ENCODE measurements at places on chromosomes 11 and 22.

GRCh38 chr11:9385327-9385899 lies 961 bp downstream of the IPO7 start:
- no peak for DNase-seq

DNA sequence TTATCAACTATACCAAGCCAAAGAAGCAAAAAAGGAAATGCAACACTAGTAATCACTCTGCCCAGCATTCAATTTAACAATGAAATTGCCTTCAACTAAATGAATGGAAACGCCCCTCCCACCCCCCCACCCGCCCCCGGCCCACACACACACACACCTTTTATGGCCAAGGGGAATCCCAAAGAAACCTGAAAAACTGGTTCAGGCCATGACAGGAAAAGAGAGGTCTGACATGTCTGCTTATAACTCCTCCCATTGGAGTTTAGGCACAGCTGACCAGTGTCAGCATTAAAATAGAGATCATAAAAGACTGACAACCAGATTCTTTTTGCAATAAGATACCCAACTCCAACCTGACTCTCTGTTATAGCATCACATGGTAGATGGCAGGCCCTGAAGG lies 42.6 kb downstream of the ACER3 start:
- DNase-seq: no peak

GRCh38 chr22:24567668-24568067 lies 11.9 kb downstream of the SNRPD3 start:
- no peak for DNase-seq

DNA sequence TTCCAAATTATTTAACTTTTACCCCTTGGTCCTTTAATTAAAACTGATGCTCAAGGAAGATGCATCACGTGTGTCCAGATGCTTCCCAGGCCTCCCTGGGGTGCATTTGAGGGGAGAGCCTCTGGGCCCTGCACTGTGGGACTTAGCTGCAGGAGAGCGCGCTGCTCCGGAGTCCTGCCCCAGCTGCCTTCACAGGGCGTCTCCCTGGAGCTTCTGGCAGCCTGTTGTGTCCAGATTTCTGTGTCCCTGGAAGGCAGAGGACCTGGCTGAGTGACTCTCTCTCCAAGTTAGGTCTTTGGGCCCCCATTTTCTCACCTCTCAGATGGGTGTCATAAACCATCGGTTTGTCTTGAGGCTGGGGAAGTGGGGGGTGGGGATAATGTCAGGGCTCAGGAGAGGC lies 3.0 kb downstream of the ARHGAP8 start:
- no peak for DNase-seq

DNA sequence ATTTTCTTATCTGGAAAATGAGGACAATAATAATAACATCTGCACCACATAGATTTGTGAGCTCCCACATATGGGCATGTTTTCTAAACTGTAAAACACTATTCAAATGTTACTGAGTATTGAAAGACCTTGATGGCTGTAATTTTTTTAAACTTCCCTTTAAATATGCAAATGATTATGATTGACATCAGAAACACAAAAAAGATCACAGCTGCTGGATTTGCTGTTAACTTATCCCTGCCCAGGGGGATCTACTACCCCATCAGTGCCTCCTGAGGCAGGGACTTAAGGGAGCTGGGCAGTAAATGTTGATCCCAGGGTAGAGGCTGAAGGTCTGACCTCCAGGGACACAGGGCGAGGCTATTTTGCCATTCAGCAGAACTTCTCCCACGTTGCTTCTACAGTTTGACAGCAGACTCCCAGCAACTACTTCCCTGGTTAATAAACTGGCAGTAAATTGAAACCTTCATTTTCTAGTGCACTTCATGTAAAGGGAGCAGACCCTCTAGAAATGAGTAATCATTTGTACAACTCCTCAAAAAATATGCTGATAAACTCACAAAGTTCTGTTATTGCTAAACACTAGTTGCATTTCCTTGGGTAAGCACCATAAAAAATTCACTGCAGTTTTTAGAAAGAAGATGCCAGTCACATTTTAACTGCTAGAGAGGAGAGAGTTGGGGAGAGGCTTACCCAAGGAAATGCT lies 20.3 kb downstream of the TMPRSS5 start:
- DNase-seq: no peak

- no peak for DNase-seq
Observed at GRCh38 chr11:123168955-123169484, 26.0 kb downstream of the CLMP start.

- no peak for DNase-seq
Observed at GRCh38 chr22:40430991-40431390, 60.6 kb downstream of the SGSM3 start.

DNA sequence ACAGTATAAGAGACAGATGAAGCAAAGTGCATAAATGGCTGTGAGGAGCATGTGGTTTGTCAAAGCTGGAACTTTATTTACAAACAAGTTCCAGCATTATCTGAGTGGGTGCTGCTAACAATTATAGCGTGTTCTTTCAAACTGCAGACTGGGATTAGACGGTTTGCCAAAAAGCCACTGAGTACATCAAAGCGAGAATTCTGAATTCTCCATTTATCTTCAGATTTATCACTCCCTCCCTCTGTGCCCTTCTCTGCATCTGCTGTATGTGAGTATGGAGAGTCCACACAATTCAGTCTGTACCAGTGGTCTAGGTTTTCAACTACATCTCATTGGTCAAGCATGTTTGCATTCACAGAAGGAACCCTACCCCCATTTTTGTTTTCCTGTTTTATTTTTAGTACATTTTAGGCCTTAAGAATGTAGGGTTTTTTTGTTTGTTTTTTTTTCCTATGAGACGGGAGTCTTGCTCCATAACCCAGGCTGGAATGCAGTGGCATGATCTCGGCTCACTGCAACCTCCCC lies 18.1 kb upstream of the INCENP start:
- DNase-seq: no peak

DNA sequence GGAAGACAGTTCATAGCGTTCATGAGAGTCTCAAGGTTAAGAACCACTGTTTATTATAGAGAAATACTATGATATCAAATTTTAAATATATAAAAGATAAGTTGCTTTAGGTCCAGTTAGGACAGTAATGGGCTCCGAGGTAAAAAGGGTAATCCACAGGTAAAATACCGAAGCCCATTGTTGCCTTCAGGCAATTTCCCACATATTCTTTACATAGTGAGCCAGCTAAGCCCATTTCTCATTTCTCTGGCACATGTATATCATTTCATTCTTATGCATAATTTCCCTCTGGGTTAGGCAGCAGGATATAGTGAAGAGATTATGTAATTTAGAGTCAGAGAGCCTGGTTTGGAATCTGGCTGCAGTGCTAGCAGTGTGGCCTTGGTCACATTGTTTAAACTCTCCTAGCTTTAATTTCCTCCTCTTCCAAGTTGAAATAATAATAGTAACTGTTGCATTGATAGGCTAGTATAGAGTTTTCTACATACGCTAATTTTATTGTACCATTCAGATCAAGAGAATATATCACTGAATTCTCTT lies 7.6 kb upstream of the POU2AF1 start:
- DNase-seq: no peak

- no peak for DNase-seq
Observed at GRCh38 chr22:35642305-35642741, 5.9 kb upstream of the APOL6 start.

DNA sequence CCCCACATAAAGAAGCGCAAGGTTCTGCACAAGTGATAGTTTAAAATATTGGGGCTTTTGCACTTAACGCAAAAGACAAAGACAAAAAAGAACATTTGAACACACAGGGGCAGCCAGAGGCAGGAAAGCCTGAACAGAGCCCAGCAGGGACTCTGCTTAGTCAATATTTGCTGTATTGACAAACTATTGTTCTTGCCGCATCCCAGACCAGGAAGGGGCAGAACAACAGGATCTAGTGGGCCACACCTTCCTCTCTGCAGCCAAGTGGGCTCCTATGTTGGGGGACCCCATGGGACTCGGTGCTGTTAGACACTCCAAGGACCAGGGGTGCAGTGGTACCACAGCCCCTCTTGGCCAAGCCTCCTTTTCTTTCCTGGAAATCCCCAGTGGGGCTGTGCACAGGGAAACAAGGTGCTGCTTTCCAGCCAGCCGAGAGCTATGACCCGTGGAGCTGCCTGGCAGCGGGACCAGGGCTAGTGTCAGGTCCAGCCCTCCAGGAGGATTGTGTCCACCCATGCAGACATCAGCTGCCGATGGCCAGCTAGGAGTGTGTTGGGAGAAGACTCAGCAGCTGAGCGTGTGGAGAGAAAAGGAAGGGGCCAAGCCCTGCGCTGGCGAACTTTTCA lies 43.3 kb upstream of the ANO1 start:
- no peak for DNase-seq

DNA sequence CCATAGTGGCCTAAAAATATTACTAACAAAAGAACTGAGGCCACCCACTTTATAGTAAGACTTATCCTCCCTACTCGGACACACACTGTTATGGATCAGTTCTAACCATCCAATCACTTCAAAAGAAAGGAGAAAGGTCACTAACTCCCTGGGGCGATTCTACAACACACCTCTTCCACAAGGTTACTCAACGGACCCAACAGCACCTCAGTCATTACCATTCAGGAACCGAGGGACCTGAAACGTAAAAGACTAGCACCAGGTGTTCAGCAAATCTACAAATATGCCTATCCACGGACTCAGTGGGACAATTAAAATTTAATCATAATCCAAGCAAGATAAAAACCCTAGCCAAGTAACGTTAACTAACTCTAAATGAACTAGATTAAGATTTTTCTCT lies 1.6 kb downstream of the HNRNPUL2 start:
- no peak for DNase-seq

- DNase-seq: no peak
Observed at GRCh38 chr22:49609207-49609876, 218.3 kb downstream of the BRD1 start.

- no peak for DNase-seq
Observed at GRCh38 chr11:128874427-128874826, 7.3 kb upstream of the KCNJ1 start.

GRCh38 chr11:96238563-96239135 lies 104.3 kb downstream of the MAML2 start:
- no peak for DNase-seq

DNA sequence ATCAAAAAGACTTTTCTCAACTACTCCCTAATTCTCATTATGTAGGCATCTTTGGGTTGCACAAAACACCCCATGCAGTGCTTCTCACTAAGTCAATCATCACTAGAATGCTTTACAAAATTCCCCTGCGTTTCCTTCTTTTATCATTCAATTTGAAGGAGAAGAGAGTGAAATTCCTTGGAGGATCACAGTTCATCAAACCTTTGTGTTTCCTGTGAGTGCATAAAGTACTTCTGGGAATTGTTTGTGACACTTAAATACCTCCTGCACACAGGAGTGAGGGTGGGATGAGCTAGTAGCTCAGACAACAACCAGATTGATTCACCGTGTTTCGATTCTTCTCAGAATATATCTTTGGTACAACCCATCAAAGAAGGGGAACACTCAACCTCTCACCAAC lies 3.7 kb upstream of the OR5AR1 start:
- no peak for DNase-seq

GRCh38 chr22:25661073-25661472 lies 80.9 kb upstream of the MYO18B start:
- no peak for DNase-seq

DNA sequence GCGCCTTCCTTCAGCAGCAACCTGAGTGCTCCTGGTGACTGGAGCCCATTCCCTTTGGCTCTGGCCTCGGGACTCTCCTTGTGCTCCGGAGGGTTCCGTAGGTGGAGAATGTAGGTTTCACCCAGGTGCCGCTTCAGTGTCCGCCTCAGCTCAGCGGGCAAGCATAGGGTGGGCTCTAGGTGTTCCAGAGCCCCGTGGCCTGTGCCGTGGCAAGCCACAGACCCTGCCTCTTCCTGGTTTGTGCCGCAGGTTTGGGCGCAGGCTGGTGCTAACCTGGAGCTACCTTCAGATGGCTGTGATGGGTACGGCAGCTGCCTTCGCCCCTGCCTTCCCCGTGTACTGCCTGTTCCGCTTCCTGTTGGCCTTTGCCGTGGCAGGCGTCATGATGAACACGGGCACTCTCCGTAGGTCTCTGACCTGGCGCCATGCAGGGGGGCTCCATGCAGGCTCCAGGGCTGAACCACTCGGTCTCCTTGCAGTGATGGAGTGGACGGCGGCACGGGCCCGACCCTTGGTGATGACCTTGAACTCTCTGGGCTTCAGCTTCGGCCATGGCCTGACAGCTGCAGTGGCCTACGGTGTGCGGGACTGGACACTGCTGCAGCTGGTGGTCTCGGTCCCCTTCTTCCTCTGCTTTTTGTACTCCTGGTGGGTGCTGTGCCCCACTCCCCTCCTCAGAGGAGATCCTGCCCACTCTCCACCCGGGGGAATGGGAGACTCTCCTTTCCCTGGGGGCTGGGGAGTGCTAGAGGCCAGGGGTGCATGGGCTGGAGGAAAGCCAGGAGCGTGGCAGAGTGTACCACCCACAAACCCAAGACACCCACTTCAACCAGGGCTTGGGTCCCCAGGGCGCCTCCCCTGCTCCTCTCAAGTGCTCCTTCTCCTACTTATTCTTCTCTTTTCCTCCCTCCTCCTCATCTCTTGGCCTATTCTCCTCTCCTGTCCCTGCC lies 2.4 kb downstream of the SLC22A12 start:
- no peak for DNase-seq

- DNase-seq: no peak
Observed at GRCh38 chr11:68325907-68326220, 13.5 kb downstream of the LRP5 start.

- DNase-seq: no peak
Observed at GRCh38 chr22:45310331-45310976, 720 bp downstream of the FAM118A start.

DNA sequence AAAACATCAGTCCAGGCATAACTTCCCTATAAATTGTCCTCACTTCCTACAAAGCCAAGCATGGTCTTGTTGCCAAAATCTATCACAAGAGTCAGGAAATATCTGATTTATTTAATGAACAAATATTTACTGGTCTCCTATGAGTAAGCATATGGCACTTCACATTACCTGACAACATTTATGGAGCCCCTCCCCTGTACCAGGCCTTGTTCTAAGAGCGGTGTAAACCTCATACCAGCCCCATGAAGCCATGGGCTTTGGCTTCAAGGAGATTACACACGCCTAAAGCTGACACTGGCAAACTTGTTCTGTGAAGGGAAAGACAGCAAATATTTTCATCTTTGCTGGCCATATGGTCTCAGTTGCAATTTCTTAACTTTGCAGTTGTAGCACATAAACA lies 43.0 kb upstream of the EIF3D start:
- DNase-seq: no peak

DNA sequence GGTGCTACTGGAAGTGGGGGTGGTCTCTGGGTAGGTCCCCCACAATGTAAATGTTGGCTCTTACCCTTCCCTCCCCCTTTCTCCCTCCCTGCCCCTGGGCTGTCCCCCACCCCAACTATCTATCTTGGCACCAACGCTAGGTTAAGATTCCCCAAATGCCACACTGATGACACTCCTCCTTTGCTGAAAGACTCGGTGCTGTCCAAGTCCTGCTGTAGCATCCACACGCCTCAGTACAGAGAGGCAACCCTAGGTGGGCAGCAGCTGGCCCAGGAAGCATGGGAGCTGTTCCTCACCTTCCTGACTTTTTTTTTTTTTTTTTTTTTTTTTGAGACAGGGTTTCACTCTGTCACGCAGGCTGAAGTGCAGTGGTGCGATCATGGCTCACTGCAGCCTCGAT lies 3.4 kb upstream of the KCTD17 start:
- DNase-seq: no peak

- DNase-seq: no peak
Observed at GRCh38 chr11:126359431-126360048, 4.1 kb downstream of the ST3GAL4 start.

- DNase-seq: no peak
Observed at GRCh38 chr11:12518606-12519385, 141.4 kb downstream of the PARVA start.

GRCh38 chr22:19175026-19175601 lies 3.4 kb downstream of the SLC25A1 start:
- DNase-seq: no peak

Data from brain microvascular endothelial cell (primary cell).